ENCODE measurements at places on chromosomes 1 and 21.

DNA sequence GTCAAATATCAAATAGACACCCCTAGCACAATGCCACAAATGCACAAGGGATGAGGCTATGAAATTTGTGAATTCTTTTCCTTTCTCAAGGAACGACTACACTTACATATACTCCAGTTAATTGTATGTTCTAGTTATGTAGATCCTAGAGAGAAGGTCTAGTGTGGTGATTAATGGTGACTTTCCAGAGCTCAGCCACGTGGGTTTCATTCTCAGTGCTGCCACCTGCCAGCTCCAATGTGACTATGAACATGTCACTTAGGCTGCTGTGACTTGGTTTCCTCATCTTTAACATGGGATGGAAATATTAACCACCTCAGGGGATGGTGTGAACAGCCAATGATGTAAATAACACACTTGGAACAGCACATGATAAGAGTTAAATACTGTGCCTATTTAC, 138.3 kb downstream of the APP start:
- DNase-seq: no peak

- DNase-seq: no peak
These were observed 356.4 kb upstream of the ST6GALNAC5 start for GRCh38 chr1:76510672-76511557.

- no peak for DNase-seq
These were observed 105.9 kb downstream of the LAMC2 start for GRCh38 chr1:183291802-183292514.

DNA sequence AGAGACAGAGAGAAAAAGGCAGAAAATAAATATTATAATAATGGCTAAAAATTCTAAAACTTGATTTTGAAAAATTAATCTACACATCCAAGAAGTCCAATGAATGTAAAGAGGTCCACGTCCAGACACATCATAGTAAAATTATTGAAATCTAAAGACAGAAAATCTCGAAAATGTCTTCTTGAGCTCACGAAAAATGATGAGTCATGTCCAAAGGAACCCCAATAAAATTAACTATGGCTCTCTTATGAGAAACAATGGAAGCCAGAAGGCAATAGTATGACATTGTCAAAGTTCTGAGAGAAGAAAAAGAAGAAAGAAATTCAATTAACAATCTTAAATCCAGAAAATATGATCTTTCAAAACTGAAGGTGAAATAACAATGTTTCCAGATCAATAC, 84.6 kb downstream of the LRRIQ3 start:
- no peak for DNase-seq

DNA sequence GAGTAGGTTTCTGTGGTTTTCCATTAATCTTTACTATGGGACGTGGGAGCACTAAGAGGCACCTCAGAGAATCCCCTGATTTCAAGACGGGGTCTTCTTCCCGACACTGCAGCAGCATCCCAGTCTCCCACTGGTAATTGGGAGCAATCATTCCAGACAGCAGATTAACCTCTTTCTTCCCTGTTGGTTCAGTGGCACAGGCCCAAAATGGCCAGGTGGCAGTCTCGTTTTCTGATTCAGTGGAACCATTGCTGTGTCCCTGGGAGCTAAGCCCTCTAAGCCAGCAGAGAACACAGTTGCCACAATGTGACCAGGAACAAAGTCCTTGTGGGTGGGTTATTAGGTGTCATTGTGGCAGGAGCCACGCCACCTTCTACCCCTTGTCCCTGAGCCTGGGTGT, 342.1 kb downstream of the MATN1 start:
- no peak for DNase-seq

DNA sequence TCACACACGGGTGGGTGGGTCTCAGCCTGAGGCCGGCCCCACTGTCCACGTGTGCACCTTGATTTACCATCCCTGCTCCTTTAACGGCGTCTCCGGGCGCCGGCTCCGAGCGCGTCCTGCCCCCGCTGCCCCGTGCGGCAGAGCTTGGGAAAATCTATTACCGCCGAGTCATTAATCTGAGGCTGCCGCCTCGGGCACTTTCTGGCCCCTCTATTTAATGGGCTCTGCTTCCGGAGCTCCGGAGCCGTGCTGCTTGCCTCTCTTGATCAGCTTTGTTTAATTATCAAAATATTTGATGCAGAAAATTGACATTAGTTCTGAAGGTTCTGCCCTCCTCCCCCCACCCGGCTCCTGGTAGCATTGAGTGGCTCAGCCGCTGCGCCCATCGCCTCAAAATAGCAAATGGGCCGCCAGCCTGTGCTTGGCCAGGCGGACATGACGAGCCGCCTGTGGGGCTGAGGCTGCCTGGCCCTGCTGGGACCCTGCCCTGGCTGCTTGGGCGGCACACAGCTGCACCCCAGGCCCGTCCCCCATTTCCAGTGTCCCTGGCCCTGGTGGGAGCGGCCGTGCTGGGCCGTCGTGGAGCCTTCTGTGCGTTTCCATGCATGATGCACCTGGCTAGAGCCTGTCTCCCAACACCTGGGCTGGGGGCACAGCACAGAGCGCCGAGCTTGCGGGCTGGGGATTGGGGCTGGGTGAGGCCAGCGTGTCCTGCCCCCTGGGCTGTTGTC, 81.6 kb upstream of the TTC34 start:
- DNase-seq: no peak

- no peak for DNase-seq
These were observed 40.0 kb upstream of the RGS7 start for GRCh38 chr1:241396747-241397681.

DNA sequence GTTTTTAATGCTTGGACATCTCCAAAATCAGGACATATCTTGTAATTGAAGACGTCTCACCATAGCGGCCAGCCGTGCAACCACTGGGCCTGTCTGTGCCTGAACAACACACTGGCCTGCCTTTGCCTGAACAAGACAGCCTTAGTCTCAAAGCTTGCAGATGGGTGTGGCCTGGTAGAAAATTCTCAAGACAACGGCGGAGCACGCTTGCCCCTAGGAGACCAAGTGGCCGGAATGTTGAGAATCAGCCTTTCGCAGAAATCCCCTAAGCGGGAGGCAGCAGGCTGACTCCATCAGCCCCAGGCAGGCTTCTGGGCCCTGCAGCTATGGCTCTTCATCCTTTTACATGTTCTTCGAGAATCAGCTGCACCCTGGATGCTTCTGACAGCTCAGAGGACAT, 98.0 kb upstream of the C1orf174 start:
- no peak for DNase-seq

DNA sequence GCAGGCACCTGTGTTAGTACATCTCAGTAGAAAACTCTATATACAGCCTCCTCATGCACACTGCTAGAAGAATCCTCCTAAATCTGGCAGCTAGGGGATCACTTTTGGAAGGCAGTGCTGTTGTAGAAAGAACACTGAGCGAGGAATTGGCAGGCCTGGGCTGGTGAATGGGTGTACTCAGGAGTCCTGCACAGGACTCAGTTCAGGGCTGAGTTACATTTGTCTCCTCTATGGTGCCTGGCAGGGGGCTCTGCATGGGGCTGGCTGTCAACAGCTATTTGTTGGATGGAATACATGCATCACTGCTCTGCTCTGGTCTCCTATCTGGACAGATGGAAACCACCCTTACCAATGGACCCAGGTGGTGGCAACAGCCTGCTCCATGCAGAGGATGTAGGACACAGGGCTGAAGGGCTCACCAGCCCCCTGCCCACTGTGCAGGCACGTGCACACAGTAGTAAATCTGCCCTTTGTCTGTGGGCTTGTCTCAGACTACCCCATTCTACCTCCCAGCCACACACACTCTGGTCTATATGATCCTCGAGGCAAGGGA, 74.2 kb downstream of the LRIG2 start:
- no peak for DNase-seq

- no peak for DNase-seq
These were observed 56.9 kb downstream of the ODF2L start for GRCh38 chr1:86339014-86339812.

DNA sequence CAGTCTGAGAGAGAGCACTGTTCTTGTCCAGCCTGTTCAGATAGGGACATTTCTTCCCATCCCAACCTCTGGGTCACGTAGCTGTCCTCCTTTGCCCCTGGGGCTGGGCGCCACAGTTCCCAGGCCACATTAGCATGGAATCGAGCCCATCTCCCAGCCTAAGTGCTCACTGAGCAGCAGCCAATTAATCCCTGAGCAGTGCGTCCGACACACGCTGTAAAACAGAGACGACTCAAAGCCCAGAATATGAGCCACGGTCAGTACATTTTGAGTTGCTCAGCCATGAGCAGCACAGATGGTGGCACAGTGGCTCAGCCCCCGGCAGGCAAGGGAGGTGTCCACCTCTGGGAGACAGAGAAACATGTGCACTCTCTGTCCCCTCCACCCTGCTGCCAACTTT, 267.4 kb downstream of the NPHP4 start:
- no peak for DNase-seq

DNA sequence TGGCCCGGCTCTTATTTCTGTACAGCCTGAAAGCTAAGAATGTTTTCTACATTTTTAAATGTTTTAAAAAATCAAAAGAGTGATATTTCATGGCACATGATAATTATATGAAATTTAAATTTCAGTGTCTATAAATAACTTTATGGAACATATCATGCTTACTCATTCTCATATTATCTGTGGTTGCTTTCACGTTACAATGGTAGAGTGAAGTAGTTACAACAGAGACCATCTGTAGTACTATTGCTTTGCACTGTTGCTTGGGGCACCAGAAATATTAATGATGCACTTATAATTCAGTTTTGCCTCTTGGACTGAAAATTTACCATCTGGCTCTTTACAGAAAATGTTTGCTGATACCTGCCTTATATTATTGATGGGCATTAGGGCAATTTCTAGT, 481.6 kb downstream of the PLPP3 start:
- no peak for DNase-seq

- no peak for DNase-seq
These were observed 12.9 kb downstream of the TRABD2B start for GRCh38 chr1:47984175-47984789.

DNA sequence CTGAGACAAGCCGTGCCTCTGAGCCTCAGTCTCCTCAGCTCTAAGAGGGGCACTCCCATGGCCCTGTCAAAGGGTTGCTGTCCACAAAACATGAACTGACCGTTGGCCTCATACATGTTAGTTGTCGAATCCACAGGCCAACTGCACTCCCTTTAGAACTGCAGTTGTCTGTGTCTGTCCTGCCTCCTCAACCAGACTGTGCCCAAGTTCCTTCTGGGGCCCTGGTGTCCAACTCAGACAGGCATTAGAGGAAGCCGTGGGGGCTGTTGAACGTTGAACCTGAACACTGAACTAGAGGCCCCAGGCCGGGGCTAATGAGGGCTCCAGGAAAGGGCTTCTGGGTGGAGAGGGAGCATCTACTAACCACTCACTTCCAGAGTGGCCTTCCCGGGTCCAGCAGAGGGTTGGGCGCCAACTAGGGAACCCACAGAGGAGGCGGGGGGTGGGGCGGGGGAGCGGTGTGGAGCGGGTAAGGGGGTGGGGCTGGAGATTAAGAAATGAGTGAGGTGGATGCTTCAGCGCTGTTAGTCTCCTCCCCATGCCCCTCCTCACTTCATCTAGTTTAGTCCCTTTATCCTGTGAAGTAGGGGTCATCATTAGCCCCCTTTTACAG, at the start of gene RAB42:
TSS of gene RAB42 (plus strand) at position 558 of the 613 bp plus-strand sequence. CDS start 247 bp downstream, outside the sequence.
- DNase-seq: no peak
